Kasumi-1 (cell line): ENCODE measurements at places on chromosomes 1 and 21.

DNA sequence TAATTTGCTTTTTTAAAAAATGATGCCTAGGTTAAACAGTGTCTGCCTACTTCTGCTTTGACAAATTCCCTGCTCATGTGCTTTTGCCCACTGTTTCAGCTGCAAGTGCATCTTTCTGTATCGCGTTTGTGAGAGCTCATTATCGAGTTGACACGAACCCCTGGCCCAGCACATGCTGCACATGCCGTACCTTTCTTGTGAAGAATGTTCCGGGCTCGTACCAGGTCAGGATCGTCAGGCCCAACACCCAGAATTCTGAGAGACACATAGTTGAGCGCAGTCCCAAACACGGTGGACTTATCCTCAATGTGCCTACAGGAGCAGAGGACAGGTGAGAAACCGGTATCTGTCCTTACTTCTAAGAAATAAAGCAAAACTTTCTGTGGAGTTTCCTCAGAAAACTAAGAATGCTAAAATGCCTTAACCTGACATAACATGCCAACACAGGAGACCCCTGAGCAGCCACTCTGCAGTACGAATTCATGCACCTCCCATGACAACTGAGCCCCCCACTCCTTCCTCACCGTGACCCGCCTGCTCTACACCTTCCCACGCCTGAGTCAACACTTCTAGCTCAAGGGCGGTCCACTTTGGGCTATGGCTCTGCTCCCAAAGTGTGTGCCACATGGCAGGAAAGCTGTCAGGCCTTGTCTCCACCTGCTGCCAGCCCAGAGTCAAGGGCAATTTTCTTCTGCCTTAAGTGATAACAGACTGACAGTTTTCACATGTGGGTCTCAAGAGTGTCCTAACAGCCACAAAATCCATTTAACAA lies 6.7 kb downstream of the LSS start:
- DNase-seq = no peak

GRCh38 chr1:27970401-27970800 lies 10.6 kb downstream of the XKR8 start:
- DNase-seq = peak; percentile 69

GRCh38 chr21:38439957-38440356 lies 58.3 kb downstream of the ERG start:
- DNase-seq = peak; percentile 35

DNA sequence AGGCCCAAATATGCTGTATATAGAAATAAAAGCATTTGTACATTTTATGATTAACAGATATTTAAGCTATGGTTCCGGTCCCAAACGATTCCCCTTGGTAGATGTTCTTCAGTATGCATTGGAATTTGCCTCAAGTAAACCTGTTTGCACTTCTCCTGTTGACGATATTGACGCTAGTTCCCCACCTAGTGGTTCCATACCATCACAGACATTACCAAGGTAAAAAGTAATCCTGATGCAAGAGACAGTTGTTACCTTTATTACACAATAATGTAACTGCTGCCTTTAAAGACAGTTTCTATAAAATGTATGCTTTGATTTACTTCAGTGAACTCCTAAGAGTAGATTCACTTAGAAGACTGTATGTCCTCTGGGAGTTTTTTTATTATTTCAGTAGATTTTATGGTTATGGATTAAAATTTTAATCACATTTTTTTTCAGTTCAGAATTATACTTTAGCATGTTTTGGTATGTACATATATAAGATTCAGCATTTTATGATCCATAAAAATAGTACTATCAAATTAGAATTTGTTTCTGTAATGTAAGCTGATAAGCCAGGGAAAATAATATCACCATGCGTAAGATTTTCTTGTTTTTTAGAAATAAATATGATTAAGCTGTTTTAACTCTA lies 96.5 kb downstream of the USP25 start:
- peak; percentile 42 for DNase-seq

- DNase-seq = no peak
These were observed 1.7 kb downstream of the SERTAD4 start for GRCh38 chr1:210234329-210234757.

- DNase-seq = no peak
These were observed 100.3 kb upstream of the ADAMTS5 start for GRCh38 chr21:27067226-27067625.

GRCh38 chr1:228087771-228088251 lies 5.3 kb downstream of the ARF1 start:
- peak; percentile 71 for DNase-seq

GRCh38 chr1:31295874-31296485 lies 608 bp downstream of the SNRNP40 start:
- no peak for DNase-seq

- DNase-seq = no peak
These were observed 371.6 kb downstream of the PRDM2 start for GRCh38 chr1:14071581-14071980.

DNA sequence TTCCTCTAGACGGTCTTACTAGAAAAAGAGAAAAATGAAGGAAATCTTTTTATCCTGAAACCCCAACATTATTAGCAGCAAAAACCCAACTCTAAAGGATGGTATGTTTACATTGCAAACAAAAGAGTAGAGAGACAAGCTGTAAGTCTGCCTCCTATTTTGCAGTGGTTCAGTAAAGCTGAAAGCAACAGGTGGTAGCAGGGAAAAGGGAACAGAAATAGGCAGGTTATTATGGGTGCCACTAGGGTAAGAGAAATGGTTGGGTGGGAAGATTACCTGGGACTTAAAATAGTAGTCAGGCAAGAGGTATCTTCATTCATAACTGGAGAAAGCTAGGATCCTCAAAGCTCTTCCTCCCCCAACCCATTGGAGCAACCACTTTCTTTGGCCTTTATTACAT lies 13.7 kb downstream of the CLSPN start:
- no peak for DNase-seq

DNA sequence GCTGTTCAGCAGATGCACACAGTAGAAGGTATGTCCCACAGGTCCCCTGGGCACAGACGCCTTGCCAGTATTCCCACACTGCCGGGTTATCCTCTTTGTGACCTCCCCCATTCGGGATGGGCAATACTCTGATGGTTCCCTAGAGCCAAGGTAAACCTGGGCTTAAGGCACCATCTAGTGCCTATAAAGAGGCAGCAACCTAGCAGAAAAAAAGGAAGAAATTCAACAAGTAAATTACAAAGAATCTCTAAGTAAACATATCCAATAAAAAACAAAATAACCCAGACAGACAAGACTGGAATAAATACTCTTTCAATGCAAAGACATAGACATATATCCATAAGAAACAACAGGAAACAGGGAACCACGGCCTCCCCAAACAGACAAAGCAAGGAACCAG lies 39.4 kb downstream of the HSF2BP start:
- DNase-seq = no peak

- DNase-seq = peak; percentile 69
These were observed 483 bp downstream of the YBEY start for GRCh38 chr21:46286648-46287002.

- DNase-seq = no peak
These were observed 2.3 kb downstream of the DENND4B start for GRCh38 chr1:153944005-153944826.

DNA sequence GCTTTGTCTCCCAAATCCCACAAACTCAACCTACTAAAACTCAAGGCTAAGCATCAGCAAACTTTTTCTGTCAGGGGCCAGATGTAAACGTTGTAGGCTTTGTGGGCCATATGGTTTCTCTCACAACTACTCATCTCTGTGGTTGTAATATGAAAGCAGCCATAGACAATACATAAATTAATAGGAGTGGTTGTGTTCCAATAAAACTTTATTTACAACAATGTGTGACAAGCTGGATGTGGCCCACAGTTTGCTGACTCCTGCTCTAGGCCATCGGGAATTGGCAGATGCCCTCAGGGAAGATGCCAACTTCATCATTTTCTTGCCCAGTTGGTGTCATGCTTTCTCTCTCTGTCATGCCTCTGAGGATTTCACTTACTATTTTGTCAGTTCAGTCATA lies 17.5 kb upstream of the ERRFI1 start:
- DNase-seq = no peak

GRCh38 chr1:181818943-181819342 lies 242.6 kb downstream of the ZNF648 start:
- no peak for DNase-seq

DNA sequence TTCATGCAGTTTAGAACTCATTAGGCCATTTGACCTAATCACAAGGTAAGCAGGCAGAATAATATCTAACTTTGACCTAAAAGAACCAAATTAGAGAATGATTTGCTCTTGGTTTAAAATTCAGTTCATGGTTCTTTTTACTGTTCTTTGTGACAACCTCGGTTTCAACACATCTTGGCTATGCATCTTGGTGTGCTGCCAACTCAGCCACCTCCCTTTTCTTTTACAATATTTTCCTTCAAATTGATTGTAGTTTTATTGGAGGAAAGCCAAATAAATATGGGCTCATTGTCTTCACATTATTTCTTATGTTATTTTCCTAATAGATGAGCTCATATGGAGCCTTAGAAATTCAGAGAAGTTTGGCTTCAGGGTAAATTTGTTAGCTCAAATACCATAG lies 338.3 kb downstream of the SIPA1L2 start:
- DNase-seq = no peak

DNA sequence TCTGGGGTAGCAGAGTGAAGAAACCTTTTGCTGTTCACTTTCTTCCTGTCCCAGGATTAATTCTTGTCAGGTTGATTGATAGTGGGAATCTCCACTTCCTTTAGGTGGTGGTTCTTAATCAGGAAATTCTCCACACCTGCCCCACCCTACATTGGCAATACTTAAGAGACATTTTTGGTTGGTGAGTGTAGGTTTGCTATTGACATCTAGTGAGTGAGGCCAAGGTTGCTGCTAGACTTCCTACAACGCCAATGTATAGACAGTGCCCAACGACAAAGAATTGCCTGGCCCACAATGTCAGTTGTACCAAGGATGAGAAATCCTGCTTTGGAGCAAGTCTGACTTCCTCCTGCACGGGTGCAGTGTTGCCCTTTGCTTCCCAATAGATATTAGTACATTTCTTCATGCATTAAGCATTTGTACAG lies 38.5 kb downstream of the MAP3K7CL start:
- DNase-seq = no peak

- DNase-seq = no peak
These were observed 106.5 kb upstream of the SLC2A1 start for GRCh38 chr1:43065191-43065590.

GRCh38 chr1:52634111-52634510 lies 1.1 kb downstream of the SHISAL2A start:
- DNase-seq = peak; percentile 19

GRCh38 chr1:20280906-20281305 lies 9.8 kb upstream of the VWA5B1 start:
- DNase-seq = no peak

GRCh38 chr1:50080904-50081586 lies 27.7 kb upstream of the ELAVL4 start:
- peak; percentile 14 for DNase-seq

DNA sequence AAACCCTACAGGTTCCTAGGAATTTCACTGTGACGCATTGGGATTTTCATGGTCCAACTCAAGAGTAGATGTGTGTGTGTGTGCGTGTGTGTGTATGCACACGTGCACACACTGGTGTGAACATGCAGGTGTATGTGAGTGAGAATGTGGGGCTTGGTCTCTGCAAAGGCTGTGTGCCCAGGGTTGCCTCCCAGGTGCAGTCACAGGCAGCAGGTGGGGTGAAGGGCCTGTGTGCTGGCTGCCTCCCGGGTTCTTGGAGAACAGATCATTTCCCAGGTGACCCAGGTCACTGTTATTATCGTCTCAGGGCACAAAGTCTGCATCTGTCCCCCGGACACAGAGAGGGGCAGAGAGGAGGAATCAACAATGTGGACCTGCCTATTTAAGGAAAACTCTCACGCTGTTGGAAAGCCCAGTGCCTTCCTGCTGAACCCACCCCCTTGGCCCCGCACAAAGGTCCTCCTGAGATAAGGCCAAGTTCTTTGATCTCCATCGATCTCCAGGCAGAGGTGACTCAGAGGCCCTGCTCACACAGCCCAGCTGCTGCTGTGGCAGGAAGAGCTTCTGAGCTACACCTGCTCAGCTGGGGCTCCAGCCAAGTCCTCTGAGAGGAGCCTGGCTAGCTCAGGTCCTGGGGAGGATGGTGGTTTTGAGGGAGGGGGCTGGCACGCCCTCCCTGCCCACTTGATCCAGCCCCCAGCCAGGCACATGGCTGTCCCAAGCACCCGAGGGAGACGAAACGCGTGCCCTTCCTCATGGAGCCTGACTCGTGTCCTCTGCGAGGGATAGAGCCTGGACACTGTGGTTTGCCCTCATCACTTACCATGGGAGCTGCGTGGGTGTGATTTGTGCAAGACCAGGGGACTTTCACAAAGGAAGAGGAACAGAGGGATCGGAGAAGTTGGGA lies 134.0 kb upstream of the ARHGEF16 start:
- DNase-seq = no peak

DNA sequence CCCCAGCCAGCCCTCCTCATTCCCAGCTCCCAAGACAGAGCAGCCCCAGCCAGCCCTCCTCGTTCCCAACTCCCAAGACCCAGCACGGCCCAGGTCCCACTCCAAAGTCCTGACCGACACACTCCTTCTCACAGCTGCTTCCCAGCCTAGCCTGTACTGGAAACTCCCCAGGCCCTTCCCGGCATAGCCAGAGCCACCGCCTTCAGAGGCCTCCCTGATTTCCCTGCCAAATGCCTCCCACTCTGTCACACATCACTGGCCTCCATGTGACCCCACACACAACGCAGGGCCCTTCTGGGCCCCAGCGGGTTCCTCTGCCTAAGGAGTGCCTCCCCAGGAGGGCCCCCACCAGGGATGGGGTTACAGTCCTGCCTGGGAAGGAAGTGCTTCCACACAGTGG lies 2.8 kb downstream of the UBE2J2 start:
- DNase-seq = no peak

DNA sequence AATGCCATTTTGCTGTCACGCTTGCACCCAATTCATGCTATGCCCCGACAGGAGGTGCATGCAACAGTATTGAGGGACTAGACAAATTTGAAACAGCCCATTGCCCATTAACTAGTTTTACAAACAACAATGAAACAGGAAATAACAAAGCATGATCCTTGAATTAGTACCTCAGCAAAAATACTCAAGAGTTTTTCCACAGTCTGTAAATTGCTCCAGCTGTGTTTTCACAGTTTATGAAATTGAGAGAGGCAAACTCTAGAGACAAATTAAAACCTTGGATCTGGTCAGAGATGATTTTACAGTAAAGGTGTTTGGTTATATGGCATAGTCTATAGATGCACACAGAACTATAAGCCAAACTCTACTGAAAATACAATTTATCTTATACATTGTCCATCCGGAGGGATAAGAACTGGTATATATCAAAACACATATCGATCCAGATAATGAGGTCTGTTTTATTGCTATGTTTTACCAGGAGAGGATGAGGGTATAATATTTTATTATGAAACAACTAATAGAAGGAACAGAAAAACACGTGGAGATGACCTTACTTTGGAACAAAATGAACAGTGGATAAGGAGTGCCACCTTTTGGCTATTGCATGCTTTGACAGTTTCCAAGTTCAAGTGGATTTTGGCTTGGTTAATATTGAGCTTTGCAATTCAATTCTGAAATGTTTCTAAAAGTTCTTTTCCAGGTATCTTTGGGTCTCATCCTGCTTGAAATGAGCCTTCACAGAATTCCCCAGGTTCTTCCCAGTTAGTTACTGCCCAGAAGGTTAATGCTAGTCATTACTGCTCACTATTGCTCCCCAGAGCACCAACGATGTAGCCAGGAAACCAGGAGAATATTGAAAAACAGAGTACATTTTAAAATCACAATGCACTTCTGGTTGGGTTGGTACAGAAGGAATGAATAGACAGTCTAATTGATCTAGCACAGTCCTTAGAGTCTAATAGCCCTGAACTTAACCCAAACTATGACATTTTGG lies 45.7 kb downstream of the ZC3H11B start:
- peak; percentile 55 for DNase-seq
